Calu3 (cell line): ENCODE measurements at places on chromosomes 4 and X. TPM values are rescaled to one million over a fixed set of nuclear protein-coding genes. Genes with fewer than 3 reads are reported as not detected.

SPARCL1 gene
- not detected in 2 replicates for total RNA-seq

DUSP21 gene
- not detected in 2 replicates for total RNA-seq

PNMA6A gene
- total RNA-seq, result 0.31 and 0.44 TPM in 2 replicates

TLR6 gene
- total RNA-seq, result 0.68 and 0.73 TPM in 2 replicates

S100G gene
- total RNA-seq, result not detected in 2 replicates

FAM193A gene
- total RNA-seq, result 20.0 and 22.2 TPM in 2 replicates

RAB33B gene
- 5.9 and 6.2 TPM in 2 replicates for total RNA-seq

MSX1 gene
- total RNA-seq, result 1.6 and 2.0 TPM in 2 replicates

- H3K4me1 ChIP-seq, result no peaks in the 10 kb centered on the region
- no peak overlapping the region for H3K27ac ChIP-seq
- H3K4me3 ChIP-seq, result no peak overlapping the region
- no peaks in the 10 kb centered on the region for H3K27me3 ChIP-seq
- H3K36me3 ChIP-seq, result no peaks in the 10 kb centered on the region
Measured at GRCh38 chrX:131633285-131633917, 89.5 kb downstream of the OR13H1 start.

GRCh38 chrX:48800574-48801279 lies 1.1 kb upstream of the HDAC6 start:
- peak overlapping the region; percentile 95 for H3K4me3 ChIP-seq
- no peak for DNase-seq
- H3K4me1 ChIP-seq, result peaks cover 24% of the 10 kb centered on the region
- no peaks in the 10 kb centered on the region for H3K27me3 ChIP-seq
- peaks cover 45% of the 10 kb centered on the region for H3K36me3 ChIP-seq

- peak overlapping the region; percentile 28 for H3K4me3 ChIP-seq
- no peaks in the 10 kb centered on the region for H3K27me3 ChIP-seq
- no peaks in the 10 kb centered on the region for H3K36me3 ChIP-seq
- peak overlapping the region; percentile 50 for H3K27ac ChIP-seq
- H3K4me1 ChIP-seq, result no peaks in the 10 kb centered on the region
Measured at GRCh38 chrX:46180258-46180687, 364.9 kb downstream of the ZNF674 start.

GRCh38 chrX:48021026-48021900 lies 14.5 kb downstream of the SPACA5 start:
- peak overlapping the region; percentile 86 for H3K4me3 ChIP-seq
- peaks cover 8% of the 10 kb centered on the region for H3K4me1 ChIP-seq
- no peaks in the 10 kb centered on the region for H3K27me3 ChIP-seq
- H3K36me3 ChIP-seq, result peaks cover 15% of the 10 kb centered on the region
- DNase-seq, result peak; percentile 79
- H3K27ac ChIP-seq, result peak overlapping the region; percentile 99

DNA sequence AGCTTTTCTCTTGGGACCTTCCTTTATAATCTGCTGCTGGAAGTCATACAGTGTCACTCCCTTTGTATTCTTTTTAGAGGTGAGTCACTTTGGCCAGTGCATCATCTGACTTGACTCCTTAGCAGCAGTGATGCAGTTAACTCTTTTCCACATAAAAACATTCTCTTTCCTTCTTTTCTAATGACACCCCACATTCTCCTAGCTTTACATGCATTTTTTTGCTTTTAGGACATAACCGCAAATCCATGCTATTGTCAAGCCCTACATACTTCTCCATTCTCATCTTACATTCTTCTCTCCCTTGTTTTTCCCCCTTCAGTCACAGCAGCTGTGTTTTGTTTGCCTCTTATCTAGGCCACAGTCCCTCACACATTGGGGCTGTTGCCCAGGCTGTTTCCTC lies 55.1 kb downstream of the ZNF330 start:
- no peaks in the 10 kb centered on the region for H3K36me3 ChIP-seq
- no peaks in the 10 kb centered on the region for H3K4me1 ChIP-seq
- H3K4me3 ChIP-seq, result no peak overlapping the region

GRCh38 chr4:136505020-136505419 lies 1027.3 kb downstream of the PCDH18 start:
- H3K36me3 ChIP-seq, result no peaks in the 10 kb centered on the region
- H3K4me1 ChIP-seq, result peaks cover 8% of the 10 kb centered on the region
- H3K27me3 ChIP-seq, result no peaks in the 10 kb centered on the region
- no peak overlapping the region for H3K4me3 ChIP-seq
- no peak for DNase-seq

DNA sequence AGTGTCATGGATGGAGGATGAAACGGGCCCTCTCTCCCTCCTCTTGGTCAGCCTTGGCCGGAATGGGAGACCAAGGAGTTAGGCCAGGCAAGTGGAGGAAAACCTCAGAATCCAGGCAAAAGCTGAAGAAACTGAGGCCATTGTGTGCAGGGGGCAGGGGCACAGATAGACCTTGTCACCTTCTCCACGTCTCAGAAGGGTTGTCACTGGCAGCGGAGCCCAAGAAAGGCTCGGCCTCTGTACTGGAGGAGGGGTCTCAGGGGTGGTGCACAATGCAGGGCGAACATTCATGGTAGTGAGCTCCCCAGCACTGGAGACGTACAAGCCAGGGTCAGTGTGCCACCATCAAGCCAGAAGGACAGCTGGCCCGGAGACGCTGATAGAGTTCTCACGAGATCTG lies 139.5 kb downstream of the CPZ start:
- no peak for DNase-seq
- H3K4me1 ChIP-seq, result no peaks in the 10 kb centered on the region
- no peak overlapping the region for H3K27ac ChIP-seq
- H3K27me3 ChIP-seq, result peaks cover 13% of the 10 kb centered on the region

DNA sequence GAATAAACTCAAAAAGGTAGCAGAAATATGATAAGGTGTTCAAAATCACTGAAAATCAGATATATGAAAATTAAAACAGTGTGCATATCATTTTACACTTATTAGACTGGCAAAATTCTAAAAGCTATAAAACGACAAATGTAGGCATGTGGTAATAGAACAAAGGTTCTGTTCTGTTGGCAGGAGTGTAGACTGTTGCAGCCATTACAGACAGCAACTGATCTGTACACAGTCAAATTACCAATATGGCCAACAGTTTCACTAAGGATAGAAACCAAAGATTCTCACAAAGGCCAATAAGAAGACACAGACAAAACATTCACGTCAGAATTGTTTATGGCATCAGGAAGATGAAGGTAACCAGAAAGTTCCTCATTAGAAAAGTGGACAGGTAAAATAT lies 112.8 kb upstream of the PLS3 start:
- no peaks in the 10 kb centered on the region for H3K36me3 ChIP-seq
- no peak overlapping the region for H3K27ac ChIP-seq
- no peak overlapping the region for H3K4me3 ChIP-seq
- no peaks in the 10 kb centered on the region for H3K27me3 ChIP-seq

DNA sequence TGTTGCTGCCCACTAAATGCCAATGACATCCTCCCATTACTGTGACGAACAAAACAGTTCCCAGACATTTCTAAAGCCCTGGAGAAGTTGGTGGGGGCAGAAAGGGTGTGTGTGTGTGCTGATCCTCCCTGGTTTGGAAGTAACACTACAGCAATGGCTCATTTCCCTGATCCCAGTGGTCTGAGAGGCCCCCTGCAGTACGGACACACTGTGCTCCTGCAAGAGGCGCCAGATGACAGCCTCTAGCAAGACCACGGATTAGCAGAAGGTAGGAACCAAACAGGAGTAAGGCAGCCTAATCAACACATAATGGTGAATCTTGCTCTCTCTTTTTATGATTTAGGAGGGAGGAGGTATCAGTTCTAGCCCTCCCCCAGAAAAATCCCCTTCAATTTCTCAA lies 49.6 kb downstream of the CHRDL1 start:
- H3K4me1 ChIP-seq, result no peaks in the 10 kb centered on the region
- H3K27ac ChIP-seq, result no peak overlapping the region
- H3K36me3 ChIP-seq, result no peaks in the 10 kb centered on the region

- no peaks in the 10 kb centered on the region for H3K4me1 ChIP-seq
- H3K27me3 ChIP-seq, result no peaks in the 10 kb centered on the region
- no peak overlapping the region for H3K4me3 ChIP-seq
- DNase-seq, result no peak
Measured at GRCh38 chr4:83172371-83172770, 57.8 kb upstream of the PLAC8 start.

DNA sequence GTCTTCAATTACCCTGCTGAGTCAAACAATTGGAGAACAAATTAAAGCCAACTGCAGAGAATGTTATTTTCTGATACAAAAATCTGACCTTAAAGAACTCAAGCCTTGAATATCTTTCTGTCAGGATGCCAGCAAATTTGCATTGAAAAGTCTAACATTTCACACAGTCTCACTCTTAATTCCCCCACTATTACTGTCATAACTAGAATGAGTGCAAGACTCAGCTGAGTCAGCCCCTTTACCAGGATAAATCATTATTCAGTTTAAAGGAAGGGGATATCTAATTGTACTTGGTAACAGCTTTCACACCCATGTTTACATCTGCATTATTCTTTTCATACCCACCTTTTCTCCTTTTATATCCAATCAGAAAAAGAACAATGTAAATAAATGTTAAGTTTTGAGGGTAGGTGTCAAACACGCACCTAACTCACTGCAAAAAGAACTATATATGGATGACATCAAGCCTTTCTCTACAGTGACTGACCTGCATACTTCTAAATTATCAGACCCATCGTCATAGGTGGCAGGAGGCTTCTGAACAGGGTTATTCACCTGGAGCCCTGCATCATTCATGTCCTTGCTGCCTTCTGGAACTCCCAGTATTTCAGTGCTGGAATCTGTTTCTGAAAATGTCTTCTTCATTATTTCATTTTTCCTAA lies 117.4 kb downstream of the TMA16 start:
- H3K4me1 ChIP-seq, result no peaks in the 10 kb centered on the region
- no peaks in the 10 kb centered on the region for H3K27me3 ChIP-seq
- no peak overlapping the region for H3K27ac ChIP-seq
- no peak for DNase-seq
- H3K4me3 ChIP-seq, result no peak overlapping the region

GRCh38 chr4:105139646-105140045 lies 7.0 kb upstream of the TET2 start:
- no peak overlapping the region for H3K4me3 ChIP-seq
- H3K36me3 ChIP-seq, result peaks cover 2% of the 10 kb centered on the region
- no peak for DNase-seq
- H3K27me3 ChIP-seq, result no peaks in the 10 kb centered on the region
- H3K4me1 ChIP-seq, result peaks cover 6% of the 10 kb centered on the region

DNA sequence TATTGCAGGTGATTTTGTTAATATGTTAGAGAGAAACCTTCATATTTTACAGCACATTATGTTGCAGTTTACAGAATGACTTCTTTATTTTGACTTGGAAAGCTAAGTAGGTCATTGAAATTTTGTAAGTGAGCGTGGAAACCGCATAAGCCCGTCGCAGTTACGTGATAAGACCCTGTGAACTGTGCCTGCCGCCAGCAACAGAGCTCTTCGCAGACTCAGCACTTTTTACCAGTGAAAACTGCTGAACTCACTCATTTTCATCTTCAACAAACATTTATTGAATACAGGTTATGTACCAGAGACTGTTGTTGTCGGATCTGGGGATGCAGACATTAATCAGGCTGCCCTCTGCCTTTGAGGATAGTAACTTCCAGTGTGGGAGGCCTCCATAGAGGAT lies 355.7 kb downstream of the HS3ST1 start:
- H3K36me3 ChIP-seq, result no peaks in the 10 kb centered on the region
- no peak overlapping the region for H3K27ac ChIP-seq
- DNase-seq, result no peak
- H3K4me3 ChIP-seq, result no peak overlapping the region
- H3K4me1 ChIP-seq, result no peaks in the 10 kb centered on the region
- H3K27me3 ChIP-seq, result peaks cover 18% of the 10 kb centered on the region
